ENCODE measurements at places on chromosomes 5 and 9.
A peak's percentile ranks its signal among the peaks of the same experiment; 100 is the strongest.

- no peak for DNase-seq
Measured at GRCh38 chr5:415928-416635, 26.9 kb upstream of the EXOC3 start.

DNA sequence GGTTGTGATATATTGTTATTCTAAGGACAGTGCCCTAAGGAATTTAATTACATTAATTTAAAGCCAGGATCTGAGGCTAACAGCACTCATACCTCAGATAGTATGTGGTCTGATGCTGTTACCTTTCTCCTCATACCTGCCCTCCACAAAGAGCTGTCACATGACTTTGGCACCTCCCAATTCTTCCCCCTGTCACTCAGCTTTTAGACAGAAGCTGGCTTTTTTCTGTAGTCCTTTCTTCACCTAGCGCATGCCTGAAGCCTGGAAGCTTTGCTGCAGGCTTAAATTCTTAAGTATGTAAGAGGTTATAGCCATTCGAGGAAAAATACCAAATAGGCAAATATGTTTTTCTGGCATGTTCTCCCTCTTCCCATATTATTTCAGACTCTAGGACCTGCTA is 61.0 kb upstream of the ADAMTS19 start:
- DNase-seq = no peak

DNA sequence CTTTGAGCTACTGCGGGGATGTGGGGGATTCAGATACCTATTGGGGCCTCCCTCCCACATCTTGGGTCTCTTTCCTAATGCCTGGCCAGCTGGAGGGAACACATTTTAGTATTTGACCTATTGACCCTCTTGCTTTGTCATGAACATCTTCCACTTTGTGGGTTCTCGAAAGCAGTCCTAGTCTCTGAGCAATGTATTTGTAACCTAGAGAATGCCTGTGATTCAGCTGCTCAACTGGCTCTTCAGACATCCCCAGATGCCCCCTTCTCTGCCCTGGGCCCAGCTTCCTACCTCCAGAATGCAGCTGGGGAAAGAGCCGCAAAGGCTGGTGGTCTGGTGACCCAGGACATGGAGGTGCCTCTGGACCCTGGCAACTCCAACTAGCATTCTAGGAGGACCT is 32.2 kb downstream of the APTX start:
- no peak for DNase-seq

DNA sequence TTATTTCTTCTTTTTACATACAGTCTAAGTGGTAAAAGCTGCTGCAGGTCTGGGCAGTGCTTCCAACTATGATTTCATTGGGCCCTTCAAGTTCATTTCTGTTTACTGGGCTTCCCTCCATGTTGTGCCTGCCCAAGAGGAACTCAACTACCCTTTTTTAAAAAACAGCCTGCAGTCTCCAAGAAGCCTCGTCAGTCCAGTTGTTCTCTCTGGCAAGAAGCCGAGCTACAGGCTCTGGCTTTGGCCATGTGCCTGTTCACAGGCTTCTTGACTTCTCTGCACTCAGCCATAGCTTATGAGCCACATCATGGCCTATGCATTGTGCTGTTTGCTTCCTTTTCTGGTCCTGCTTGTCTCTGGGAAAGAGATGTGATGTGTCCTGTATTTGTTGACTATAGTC is 119.7 kb upstream of the PJA2 start:
- DNase-seq = no peak

GRCh38 chr9:4559261-4560182 is 69.3 kb downstream of the SLC1A1 start:
- DNase-seq = no peak

- DNase-seq = peak; percentile 11
Measured at GRCh38 chr5:160787240-160787639, 64.8 kb downstream of the ATP10B start.

- no peak for DNase-seq
Measured at GRCh38 chr5:179454356-179454755, 96.0 kb upstream of the RUFY1 start.

GRCh38 chr9:77131399-77131798 is 45.9 kb upstream of the VPS13A start:
- DNase-seq = peak; percentile 32

- DNase-seq = no peak
Measured at GRCh38 chr5:169686137-169686536, 49.1 kb downstream of the DOCK2 start.

DNA sequence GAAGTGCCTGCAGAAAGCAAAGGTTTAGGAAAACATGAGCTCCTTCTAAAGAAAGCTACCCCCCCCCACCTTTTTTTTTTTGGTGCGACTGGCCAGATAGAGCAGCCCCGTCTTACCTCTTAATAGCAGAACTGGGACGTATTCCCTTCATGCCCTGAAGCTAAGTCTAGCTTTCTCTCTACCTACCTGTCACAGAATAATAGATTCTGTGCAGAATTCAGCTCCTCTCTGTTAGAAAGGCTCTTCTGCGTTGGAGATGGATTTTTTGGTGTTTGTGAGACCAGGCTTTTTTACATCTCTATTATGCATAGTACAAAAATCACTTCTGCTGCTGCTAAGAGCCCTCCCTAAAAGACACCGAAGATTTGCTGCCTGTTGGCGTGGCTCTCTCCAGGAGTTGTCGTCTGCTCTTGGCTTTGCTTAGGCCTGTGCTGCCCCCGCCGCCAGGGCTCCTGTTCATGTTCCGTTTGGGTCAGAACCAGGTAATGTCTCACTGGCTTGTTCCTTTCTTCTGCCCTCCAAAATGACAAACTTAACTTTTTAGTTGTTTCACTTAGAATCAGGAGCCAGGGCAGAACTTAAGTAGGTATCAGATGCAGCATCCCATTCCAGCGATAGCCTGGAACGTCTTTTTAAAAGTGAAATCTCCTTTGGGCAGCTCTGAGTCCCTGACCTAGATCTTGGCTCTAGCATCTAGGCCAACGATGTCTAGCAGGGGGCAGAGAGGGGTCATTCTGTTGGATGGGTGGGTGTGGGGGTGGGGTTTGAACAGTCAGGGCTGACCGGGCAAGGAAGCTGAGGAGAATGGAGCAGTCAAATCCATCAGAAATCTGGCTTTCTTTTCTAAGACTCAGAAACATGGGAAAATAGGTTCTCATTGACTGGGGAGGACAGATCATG is 2.5 kb downstream of the TRIO start:
- DNase-seq = no peak

DNA sequence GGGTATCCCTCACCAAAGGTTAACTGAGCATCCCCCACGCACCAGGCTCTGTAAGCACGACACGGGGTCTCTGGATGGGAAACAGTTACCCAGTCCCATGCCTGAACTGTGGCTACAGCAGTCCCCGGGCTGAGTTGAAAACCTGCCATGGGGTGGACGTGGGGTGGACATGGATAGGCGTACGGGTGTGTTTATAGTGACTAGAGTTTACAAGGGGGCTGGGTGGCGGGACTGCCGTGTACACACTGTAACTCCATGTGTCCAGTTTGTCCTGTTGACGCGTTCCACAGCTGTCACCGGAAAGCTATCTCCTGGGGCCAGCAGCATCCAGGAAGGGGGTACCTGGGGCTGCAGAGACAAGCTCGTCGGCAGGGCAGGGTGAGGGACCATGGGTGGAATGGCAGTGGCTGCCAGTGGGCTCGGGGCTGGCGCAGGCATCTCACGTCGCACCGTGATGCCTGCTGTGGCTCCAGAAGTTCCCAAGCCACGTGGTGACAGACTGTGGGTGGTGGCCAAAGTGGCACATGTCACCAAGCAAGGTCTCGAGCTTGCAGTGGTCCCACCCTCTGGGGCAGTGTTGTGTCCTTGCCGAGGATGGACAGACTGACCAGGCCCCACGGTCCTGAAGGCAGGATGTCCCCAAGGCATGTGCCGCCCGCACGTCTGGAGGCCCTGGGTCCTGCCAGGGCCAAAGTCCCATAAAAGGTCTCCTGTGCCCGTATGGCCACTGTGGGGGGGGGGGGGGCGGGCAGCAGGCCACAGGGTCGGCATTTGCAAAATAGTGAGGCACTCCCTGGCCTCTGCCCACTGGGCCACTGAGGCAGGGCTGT is 29.3 kb upstream of the RNF130 start:
- DNase-seq = no peak

GRCh38 chr5:74226716-74227485 is 413.6 kb downstream of the ENC1 start:
- DNase-seq = no peak

GRCh38 chr9:5846501-5846921 is 13.6 kb upstream of the ERMP1 start:
- DNase-seq = no peak

DNA sequence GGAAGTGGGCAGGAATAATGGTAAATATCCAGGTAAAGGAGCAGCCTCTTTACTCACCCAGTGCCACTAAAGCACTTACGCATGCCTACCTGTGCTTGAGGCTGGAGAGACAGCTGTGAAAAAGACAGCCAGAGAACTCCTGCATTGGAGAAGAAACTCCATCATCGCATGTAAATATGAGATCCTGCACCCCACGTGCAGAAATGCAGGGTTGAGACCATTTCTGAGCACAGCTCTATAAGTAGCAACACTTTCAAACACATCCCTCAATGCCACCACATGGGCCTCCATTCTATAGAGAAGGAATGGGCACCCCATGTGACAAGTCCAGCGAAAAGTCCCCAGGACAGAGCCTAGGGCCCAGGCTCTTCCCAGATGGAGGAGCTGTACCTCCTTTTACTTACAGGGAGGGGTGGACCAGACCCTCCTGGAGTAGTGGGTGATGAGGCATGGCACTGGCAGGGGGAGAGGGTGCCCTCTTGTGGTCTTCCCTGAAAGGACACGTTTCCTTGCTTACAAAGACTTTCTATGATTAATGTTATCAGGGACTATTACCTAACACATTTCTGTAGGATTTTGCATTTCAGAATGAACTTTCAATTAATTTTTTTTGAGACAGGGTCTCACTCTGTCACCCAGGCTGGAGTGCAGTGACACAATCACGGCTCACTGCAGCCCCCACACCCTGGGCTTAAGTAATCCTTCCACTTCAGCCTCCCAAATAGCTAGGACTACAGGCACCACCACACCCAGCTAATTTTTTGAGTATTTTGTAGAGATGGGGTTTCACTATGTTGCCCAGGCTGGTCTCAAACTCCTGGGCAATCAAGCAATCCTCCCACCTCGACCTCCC is 55.3 kb upstream of the IL17B start:
- DNase-seq = peak; percentile 79

- no peak for DNase-seq
Measured at GRCh38 chr5:99995407-99995806, 539.8 kb upstream of the FAM174A start.

DNA sequence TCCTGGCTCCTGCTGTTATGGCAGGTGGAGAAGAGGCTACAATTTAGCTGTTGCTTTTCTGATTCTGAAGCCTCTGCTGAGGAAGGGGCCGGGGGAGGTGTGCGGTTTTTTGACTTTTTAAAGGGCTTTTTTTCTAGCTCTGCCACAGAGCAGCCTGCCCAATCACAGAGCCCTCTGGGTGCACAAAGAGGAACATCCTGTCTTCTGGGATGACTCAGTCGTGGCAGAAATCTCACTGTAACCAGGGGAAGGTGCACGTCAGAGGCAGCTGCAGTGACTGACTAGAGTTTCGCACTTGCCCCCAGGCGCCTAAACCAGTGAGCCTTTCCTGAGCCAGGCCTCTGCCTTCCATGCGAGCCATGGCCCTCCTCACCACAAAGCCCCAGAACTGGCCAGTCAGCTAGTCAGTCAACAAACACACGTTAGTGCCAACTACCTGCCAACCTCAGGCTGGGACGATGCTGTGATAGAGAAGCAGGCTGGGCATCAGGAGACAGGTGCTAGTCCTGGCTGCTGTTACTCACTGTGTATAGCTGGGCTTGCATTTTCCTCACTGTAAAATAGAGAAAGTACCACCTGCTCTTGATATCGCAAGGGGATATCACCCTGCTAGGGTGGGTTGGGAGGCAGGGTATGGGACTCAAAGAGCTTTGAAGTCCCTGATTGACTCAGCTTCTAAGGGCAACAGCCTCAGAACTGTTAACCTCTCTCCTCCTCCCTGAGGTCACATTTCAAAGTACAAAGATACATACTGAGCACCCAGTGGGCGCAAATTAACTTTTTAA is 2.2 kb downstream of the AKNA start:
- no peak for DNase-seq

DNA sequence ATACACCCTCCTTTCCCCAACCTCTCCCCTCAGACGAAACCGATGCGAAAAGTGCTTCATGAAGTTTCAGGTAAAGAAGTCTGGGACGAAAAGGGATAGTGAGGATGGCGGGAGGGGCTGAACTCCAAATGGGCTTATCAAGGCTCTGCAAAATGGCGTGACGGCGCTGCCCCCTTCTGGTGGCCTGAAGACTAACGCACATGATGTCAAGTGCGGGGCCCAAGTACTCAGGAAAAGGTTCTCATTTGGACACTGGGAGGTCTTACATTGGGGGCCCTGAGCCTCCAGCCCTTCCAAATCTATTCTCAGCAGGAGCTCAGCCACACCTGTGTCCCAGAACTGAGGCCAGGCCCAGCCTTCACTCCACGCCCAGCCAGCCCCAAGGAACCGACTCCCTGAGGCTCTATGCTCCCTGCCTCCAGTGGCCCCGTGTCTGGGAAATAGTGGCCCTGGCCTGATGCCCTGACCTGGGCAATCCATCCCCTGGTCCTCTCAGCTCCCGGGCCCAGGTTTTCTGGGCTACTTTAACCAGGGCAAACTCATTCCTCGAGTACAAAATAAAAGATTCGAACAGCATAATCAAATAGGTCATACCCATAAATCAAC is 119.9 kb downstream of the KCNIP1 start:
- DNase-seq = peak; percentile 78

GRCh38 chr9:76215066-76215465 is 179.2 kb downstream of the RFK start:
- DNase-seq = no peak

DNA sequence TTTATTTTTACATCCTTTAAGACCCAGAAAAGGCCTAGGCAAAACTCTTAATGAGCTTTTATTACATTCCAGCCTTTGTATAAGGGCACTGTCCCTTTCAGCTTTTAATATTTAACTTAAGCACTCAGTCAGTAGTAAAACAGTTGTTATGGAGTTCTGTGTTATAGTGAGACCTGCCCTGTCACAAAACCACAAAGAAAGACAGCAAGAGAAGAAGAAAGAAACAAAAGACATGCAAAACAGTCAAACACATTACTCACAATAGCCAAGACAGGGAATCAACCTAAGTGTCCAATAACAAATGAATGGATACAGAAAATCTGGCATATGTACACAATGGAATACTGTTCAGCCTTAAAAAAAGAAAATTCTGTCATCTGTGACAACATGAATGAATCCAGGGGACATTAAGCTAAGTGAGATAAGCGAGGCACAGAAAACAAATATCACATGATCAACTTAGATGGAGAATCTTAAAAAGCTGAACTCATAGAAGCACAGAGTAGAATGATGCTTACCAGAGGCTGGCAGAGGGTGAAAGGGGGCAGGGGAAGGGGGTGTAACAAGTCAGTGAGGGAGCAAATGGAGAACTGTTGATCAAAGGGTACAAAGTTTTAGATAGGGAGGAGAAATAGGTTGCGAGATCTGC is 63.8 kb upstream of the CCNG1 start:
- no peak for DNase-seq

Measured in HEK293T (cell line).